ENCODE measurements at places on chromosomes 4 and X.
A peak's percentile ranks its signal among the peaks of the same experiment; 100 is the strongest.

DNA sequence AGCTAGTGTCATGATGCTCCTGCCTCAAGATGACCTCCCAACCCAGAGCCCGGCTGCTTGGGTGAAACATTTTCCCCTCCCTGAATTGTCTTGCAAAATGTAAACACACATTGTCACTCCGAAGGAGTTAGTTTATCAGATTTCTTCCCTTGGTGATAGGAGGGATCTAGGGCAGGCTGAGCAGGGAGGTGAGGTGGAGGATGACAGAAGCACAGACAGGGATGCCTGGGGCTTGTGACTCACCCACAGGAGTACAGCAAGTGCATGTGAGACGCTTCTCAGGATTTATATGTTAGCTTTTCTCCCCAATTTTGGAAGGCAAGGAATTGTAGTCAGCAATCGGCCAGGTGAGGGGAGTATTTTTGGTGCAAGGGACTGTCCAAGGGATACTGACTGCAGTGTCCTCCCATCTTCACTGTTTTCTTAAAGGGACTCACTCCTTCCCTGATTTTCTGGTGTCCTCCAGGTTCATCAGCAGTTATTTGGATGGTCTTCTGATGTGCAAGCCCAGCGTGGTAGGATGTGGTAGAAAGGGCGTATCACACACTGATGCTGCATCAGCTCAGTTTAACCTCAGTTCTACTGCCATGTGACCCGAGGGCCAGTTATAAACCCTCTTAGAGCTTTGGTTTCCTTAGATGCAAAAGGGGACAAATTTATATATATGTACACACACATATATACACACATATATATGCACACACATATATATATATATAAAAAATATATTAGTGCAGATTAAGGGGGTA, 46.2 kb upstream of the IGFBP7 start:
- DNase-seq = no peak

DNA sequence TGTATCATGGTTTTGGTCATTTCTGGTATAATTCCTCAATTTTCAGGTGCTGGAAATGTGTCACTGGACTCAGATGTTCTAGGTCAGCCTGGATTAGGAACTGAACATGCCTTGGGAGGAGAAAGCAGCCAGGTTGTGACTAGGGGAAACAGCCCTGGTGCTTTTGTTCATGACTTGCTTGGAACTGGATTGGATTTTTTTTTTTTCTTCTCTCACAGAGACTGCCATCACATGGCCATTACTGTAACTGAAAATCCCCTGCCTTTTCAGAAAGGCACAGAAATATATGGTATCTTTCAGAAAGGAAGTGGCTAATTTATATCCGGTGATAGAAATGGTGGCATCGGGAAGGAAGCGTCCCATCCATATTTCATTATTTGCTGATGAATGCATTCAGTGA, 34.6 kb downstream of the SEPTIN11 start:
- DNase-seq = peak; percentile 25

- DNase-seq = no peak
Observed at GRCh38 chr4:74254386-74254785, 53.9 kb upstream of the EPGN start.

- DNase-seq = no peak
Observed at GRCh38 chrX:18927558-18927957, 56.4 kb downstream of the PHKA2 start.

DNA sequence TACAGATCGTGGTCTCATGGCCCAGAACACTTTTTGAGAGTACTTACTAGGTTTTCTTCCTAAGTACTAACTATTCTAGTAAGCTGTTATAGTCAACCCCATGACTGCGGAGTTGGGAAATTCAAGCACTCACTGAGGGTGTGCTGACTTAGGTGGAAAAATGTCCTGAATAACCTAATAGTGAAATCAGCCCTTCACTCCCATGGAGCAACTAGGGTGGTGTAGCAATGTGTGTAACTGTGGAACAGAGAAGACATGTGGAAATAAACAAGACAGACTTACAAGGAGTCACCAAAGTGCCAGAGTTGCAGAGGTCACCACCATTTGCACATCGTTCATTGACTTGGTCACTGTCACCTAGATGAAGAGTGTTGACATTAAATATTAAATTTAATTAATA, 12.1 kb upstream of the VSIG4 start:
- DNase-seq = no peak

DNA sequence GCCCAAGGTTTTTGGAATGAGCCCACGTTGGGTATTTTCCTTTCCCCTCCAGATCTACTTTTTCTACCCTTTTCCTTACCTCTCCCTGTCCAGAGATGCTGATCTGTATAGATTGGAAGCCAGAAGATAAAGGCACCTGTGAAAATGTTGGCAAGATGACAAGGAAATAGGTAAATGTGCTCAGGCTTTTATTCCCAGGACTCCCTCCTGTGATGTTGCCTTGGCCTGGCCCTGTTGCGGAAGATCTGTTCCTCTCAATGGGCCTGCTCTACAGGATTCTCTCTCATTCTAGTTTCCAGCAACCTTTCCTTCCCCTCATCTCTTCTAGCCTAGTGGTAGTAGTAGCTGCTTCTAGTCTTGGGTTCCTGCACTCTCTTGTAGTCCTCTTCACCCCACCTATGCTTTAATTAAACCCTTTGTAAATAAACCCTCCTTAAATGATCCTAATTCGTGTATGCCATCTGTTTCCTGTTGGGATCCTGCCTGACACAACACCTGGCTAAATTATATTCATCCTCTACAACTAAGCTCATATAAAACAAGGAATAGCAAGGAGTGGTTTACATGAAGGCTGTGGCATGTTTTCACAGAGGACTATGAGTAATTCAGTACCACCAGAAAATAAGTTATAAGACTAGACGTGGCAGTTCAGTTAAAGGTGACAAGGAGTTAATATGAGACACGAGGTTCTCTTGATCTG, 95.7 kb upstream of the MAOA start:
- DNase-seq = no peak
